ENCODE measurements at places on chromosomes 1 and 21.

DNA sequence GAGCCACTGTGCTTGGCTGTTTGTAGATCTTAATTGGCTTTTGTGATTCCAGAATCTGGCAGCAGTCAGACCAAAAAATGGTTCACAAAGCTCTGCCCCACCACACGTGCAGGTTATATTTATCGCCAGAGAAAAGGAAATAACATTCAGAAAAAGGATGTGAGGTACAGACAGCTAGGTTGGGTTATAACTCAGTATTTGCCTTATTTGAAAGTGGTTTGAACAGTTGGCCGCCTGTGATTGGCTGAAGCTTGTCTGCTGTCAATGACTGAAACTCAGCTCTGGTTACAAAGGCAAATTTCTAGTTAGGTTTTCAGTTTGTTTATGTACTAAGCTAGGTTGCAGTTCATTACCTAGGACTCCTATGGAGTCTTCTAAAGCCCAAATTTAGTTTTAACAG lies 9.6 kb downstream of the SH3BGR start:
- no peak for DNase-seq

DNA sequence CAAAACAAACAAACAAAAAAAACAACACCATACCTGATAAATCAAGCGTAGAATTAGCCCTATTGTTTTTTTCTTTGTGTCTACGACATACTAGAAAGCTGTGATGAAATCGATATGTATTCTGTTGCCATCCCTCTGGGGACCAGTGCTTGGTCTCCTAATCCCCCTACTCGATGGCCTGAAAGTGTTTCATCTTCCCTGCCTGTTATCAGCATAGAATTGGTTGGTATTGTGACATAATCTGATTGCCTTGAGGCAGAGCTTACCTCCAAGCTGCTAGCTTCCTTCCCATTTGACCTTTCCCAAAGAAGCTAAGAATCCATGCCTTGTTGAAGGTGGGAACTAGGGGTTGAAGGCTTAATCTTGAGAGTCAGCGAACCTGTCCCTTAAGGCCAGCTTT lies 40.7 kb upstream of the PIGV start:
- DNase-seq: no peak

GRCh38 chr1:27235827-27236226 lies 1.4 kb downstream of the WDTC1 start:
- DNase-seq: peak; percentile 14

DNA sequence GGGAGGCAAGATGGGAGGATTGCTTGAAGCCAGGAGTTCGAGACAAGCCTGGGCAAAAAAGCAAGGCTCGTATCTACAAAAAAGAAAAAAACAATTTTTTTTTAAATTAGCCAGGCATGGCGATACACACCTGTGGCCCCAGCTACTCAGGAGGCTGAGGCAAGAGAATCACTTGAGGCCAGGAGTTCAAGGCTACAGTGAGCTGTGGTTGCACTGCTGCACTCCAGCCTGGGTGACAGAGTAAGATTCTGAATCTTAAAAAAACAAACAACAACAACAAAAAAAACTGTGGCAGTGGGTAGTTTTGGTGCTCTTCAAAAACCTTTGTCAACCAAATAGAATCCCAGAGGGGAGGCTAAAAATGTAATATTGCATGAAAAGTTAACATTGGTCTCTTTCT lies 734 bp downstream of the PTPN22 start:
- no peak for DNase-seq

- DNase-seq: no peak
These were observed 92.3 kb downstream of the SPATA46 start for GRCh38 chr1:162284206-162284955.

- DNase-seq: peak; percentile 19
These were observed 2.2 kb downstream of the ZNF436 start for GRCh38 chr1:23367451-23367790.

GRCh38 chr1:43482215-43482614 lies 28.5 kb upstream of the HYI start:
- DNase-seq: peak; percentile 36

Measured in fibroblast of lung (primary cell).